ENCODE measurements at places on chromosomes 5 and 9.

DNA sequence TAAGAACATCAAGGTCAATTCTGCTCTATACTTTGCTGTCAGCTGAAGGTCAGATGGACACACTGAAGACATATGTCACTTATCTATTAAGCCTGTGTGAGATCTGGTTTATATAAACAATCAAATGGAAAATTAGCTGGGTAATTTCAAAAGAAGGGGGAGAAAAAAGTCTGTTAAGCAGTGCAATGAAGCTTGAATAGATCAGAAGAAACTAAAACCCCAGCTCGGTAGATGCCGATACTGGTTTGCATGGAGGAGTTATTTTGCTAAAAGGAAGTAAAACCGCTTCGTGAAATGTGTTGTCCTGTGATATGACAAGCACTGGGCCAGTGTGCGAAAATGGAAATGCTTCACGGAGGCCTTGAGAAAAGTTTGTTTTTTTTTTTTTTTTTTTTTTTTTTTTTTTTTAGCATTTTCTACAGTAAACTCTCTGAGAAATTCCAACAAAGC, 148.8 kb downstream of the MEF2C start:
- peaks cover 75% of the 10 kb centered on the region for H3K4me1 ChIP-seq
- peak overlapping the region; percentile 28 for H3K4me3 ChIP-seq
- H3K36me3 ChIP-seq, result peaks cover 49% of the 10 kb centered on the region

DNA sequence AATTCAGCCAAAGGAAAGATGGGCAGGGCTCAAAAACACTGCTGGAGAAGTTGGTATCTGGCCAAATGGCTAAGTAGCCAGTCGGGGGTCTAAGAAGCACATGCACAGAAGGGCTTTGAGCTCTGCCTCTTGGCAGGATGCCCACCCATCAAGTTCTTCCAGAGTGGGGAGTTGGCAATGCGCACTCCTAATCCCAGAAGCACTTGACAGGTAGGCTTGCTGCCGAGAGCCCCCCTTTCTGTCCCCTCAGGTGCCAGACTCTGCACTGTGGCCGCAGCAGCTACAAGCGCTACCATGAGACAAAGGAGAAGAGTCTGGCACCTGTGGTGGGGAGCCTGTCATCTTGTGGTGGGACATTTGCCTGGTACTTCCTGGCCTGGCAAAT, 252.9 kb upstream of the SLC24A2 start:
- H3K27me3 ChIP-seq, result no peaks in the 10 kb centered on the region
- ATAC-seq, result no peak
- H3K27ac ChIP-seq, result no peak overlapping the region
- peaks cover 16% of the 10 kb centered on the region for H3K4me1 ChIP-seq
- no peaks in the 10 kb centered on the region for H3K36me3 ChIP-seq
- no peak overlapping the region for H3K4me3 ChIP-seq

- H3K27ac ChIP-seq, result no peak overlapping the region
- H3K4me1 ChIP-seq, result peaks cover 4% of the 10 kb centered on the region
- no peaks in the 10 kb centered on the region for H3K36me3 ChIP-seq
- peaks cover 34% of the 10 kb centered on the region for H3K27me3 ChIP-seq
- H3K4me3 ChIP-seq, result no peak overlapping the region
- no peak for ATAC-seq
Measured at GRCh38 chr5:136208916-136209315, 16.0 kb upstream of the SMIM32 start.

- H3K27me3 ChIP-seq, result no peaks in the 10 kb centered on the region
- ATAC-seq, result no peak
- no peaks in the 10 kb centered on the region for H3K4me1 ChIP-seq
Measured at GRCh38 chr5:60634051-60634450, 65.9 kb downstream of the DEPDC1B start.

DNA sequence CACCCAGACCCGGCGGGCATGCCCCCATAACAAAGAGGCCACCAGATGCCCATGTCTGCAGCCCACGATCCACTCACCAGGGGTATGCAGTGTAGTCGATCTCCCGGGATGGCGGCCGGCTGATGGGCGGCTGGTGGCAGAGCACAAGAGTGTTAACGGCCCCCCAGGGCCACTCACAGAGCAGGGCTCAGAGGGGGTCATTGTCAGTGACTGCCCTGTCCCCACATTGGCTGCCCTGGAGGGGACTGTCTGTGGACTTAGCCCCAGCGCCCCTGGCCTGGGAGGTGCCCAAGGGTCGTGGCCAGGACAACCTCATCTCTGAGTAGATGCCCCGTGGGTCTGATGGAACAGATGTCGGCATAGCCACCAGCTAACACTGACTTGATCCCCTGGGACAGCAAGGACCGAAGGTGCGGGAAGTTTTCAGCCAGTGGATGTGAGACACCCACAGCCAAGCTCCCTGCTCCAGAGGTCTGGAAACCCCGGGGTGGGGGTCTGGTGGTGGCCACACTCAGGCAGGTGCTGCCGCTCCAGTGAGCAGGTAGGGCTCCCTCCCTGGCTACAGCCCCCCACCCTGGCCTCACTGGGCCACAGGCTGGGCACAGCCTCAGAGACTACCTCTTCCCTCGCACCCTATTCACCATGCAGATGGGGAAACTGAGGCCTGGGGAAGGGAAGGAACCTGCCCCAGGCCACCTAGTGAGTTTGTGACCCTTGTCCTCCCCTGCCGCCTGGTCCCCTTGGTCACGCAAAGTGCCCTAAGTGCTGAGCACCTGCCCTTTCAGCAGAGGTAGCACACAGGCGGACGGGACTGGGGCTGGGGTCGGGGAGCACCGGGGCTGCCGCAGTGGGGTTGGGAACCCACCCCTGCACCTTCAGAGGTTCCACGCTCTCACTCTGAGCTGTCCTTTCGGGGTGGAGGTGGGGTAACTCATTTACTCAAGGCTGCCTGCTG, 38.1 kb upstream of the SARDH start:
- H3K27ac ChIP-seq, result no peak overlapping the region
- no peaks in the 10 kb centered on the region for H3K27me3 ChIP-seq
- ATAC-seq, result no peak
- no peak overlapping the region for H3K4me3 ChIP-seq

- H3K27me3 ChIP-seq, result no peaks in the 10 kb centered on the region
- H3K4me3 ChIP-seq, result no peak overlapping the region
- H3K36me3 ChIP-seq, result no peaks in the 10 kb centered on the region
- no peaks in the 10 kb centered on the region for H3K4me1 ChIP-seq
Measured at GRCh38 chr5:15304914-15305834, 194.8 kb upstream of the FBXL7 start.

- peak overlapping the region; percentile 91 for H3K27ac ChIP-seq
- H3K4me3 ChIP-seq, result peak overlapping the region; percentile 88
- no peaks in the 10 kb centered on the region for H3K36me3 ChIP-seq
- peak; percentile 70 for ATAC-seq
- peaks cover 46% of the 10 kb centered on the region for H3K4me1 ChIP-seq
- H3K27me3 ChIP-seq, result no peaks in the 10 kb centered on the region
Measured at GRCh38 chr9:130835441-130836298, 616 bp downstream of the ABL1 start.

GRCh38 chr5:170426149-170426767, 37.1 kb upstream of the KCNMB1 start:
- peaks cover 33% of the 10 kb centered on the region for H3K27me3 ChIP-seq
- H3K4me1 ChIP-seq, result no peaks in the 10 kb centered on the region
- H3K27ac ChIP-seq, result no peak overlapping the region
- H3K36me3 ChIP-seq, result no peaks in the 10 kb centered on the region
- no peak for ATAC-seq
